GM23248 (cell line): ENCODE measurements at places on chromosomes 13 and 19. TPM values are rescaled to one million over a fixed set of nuclear protein-coding genes. Genes with fewer than 3 reads are reported as not detected.

PRR22 gene
- total RNA-seq: 0.25 TPM in 1 of 2 replicates, not detected in the other

DNA sequence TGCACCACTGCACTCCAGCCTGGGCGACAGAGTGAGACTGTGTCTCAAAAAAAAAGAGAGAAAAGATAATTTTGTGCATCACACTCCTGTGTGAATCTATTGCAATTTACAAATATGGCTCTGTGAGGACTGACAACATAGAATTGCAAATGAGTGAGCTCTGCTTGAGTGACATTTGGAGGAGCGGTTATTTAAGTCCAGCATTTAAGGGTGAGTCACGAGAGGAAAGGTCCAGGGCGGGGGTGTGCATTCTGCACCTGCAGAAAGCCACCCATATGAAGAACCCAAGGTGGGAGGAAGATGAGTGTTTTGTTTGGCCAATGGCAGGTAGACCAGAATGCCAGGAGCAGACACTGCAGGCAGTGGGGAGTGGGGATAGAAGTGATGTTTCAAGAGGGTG is 58.5 kb downstream of the DGKH start:
- H3K4me3 ChIP-seq: no peak overlapping the region
- H3K36me3 ChIP-seq: no peaks in the 10 kb centered on the region
- H3K4me1 ChIP-seq: peaks cover 33% of the 10 kb centered on the region
- no peak for DNase-seq
- H3K27ac ChIP-seq: no peak overlapping the region

DNA sequence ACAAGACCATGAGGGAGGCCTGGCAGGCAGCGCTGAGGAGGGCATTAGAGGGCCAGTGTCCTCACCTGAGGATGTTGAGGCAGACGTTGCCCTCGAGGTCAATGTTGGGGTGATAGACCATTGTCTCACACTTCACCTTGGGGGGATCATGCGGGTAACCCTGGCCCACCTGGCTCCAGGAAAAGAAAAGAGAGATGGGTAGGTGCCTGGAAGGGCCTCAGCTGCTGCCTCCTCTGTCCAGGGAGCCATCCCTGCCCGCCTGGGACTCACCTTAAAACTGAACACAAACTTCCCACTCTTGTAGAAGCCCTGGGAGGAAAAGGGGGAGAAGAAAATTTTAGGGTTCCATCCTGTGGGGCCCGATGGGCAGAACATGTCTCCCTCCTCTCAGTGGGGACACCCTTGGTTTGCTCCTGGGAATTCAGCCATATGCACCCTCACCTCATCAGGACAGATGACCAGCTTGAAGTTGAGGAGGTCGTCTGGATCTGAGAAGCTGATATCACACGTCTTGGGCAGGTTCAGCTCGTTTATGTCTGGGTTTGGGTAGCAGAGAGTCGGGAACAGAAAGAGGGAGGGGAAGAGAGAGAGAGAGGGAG is 1.7 kb downstream of the UBE2M start:
- H3K27ac ChIP-seq: peak overlapping the region; percentile 96; the same call in 1 of the 2 replicates
- DNase-seq: no peak
- peak overlapping the region; percentile 83 for H3K4me3 ChIP-seq
- H3K27me3 ChIP-seq: no peaks in the 10 kb centered on the region

DNA sequence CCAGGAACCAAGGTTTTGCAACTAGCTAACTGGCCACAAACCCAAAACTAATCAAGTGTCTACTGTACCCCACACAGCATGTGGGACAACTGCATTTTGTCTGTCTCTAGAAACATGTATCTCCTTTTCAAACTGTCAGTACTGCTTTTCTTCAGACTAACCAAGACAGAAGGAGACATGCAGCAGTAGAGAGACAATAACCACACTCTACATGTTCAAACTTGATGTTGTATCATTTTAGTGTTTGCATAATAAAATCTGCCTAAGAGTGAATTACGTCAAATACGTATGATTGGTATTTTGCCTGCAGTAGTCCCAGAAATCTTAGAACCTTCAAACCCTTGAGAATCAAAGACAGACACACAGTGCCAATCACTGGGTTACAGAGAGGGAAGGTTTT is 22.0 kb upstream of the FREM2 start:
- H3K4me1 ChIP-seq: peaks cover 4% of the 10 kb centered on the region; the same call in 1 of the 2 replicates
- no peak overlapping the region for H3K4me3 ChIP-seq
- peaks cover 11% of the 10 kb centered on the region for H3K27me3 ChIP-seq
- no peak overlapping the region for H3K27ac ChIP-seq

DNA sequence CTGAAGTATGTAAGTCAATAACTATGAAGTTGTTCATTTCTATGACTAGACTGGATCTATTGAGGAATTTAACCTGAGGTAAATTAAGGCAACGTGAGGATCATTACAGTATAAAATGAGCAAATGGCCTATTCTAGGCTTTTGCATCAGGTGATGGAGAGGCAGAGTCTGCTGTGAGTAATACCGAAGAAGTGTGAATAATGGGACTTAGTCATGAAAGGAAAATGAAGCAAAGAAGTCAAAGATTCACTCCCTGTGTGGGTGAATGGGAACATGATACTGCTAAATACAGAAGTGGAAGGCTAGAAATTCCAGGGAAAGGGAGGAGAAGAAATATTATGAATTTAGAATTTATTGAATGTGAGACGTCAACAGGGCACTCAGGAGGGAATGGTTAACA is 774.1 kb downstream of the LIG4 start:
- peak; percentile 90 for DNase-seq
- 0 out of 2 replicates have a peak overlapping the region, but pooled peaks have one; percentile 1 for H3K4me3 ChIP-seq
- H3K27me3 ChIP-seq: no peaks in the 10 kb centered on the region
- H3K36me3 ChIP-seq: no peaks in the 10 kb centered on the region

SIGLEC14 gene
- not detected in 2 replicates for total RNA-seq
